ENCODE measurements at places on chromosomes 16 and 17.

- no peak for DNase-seq
Measured at GRCh38 chr17:60661489-60661888, 16.2 kb upstream of the BCAS3 start.

- DNase-seq: no peak
Measured at GRCh38 chr17:44630703-44631102, 25.6 kb upstream of the MEIOC start.

DNA sequence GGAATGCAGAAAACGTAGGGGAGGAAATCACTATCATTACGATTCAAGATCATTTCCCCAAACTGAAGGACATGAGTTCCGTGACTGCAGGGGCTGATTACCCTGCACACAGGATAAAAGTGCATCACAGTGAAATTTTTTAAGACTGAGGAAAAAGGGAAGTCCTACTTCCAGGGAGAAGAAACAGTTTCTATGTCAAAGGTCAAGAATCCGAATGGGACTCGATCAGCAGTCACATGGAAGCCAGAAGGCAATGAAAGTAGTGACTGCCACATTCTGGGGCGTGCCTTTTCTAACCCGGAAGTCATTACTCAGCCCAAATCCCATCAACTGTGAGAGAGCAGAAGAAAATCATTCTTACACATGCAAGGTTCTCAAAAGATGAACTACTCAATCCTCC lies 12.1 kb downstream of the ZZEF1 start:
- peak; percentile 9 for DNase-seq

GRCh38 chr17:65518256-65518655 lies 43.2 kb downstream of the AXIN2 start:
- DNase-seq: peak; percentile 65

DNA sequence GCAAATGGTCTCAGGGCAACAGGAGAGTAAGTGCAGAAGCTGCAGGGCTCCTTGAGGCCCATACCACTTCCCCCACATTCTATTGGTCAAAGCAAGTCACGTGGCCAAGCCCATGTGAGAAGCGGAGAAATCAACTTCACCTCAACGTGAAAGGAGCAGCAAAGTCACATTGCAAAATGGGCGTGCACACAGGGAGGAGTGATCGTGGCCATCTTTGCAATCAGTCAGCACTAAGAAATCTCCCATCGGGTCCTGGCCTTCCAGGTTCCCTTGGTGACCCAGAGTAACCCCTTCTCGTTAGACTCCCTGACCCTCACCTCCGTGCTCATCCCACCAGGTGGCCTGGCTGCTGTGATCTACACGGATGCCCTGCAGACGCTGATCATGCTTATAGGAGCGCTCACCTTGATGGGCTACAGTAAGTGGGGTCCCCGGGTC lies 38.0 kb downstream of the SLC5A11 start:
- no peak for DNase-seq

DNA sequence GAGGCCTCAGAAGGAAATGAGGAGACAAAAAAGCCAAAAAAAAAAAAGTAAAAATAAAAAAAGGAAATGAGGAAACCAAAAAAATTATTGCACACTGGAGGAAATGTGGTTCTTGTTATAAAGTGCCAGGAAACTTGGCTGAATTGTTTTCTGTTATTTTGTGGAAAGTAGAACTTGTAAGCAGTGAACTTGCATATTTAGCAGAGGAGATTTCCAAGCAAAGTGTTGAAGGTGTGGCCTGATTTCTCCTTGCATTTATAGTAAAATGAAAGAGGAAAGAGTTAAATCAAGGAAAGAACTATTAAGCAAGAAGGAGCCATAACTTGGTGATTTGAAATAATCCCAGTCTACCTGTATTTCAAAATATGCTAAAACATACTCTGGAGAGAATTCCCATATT lies 34.1 kb upstream of the CPPED1 start:
- DNase-seq: no peak

DNA sequence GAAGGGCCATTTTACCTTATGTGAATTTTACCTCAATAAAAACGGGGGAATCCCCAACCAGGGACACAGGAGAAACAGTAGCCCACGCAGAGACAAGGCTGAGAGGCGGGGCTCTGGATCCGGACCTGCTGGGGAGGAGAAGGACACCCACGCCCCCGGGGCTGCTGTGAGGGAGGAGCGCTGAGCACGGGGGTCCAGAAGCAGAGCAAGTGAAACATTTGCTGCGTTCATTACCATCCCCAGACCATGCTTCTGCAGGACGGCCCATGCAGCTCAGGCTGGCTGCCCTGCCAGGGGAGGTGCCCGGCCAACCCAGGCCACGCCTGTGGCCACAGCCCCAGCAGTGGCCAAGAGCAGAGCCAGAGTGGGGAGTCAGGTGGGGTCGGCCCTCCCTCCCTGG lies 50.0 kb downstream of the KCNJ18 start:
- no peak for DNase-seq

DNA sequence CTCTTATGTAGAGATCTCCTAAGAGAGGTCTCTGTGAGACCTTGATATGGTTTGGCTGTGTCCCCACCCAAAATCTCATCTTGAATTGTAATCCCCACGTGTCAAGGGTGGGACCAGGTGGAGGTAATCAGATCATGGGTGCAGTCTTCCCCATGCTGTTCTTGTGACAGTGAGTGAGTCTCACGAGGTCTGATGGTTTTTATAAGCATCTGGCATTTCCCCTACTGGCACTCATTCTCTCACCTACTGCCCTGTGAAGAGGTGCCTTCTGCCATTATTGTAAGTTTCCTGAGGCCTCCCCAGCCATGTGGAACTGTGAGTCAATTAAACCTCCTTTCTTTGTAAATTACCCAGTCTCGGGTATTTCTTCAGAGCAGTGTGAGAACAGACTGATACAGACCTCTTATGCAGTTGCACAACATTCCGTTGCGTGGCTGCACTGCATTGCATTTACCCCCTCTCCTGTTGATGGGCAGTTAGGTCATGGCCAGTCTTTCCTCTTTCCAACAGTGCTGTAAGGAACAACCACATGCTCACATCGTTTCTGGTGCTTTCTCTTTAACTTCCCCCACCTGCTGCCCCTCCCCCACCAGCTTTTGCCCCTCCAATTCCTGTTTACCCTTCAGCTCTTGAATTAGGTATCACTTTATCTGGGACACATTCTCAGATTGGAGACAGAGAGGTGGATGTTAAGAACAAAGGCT lies 43.6 kb upstream of the MED9 start:
- no peak for DNase-seq

- DNase-seq: no peak
Measured at GRCh38 chr17:4971826-4972225, 4.2 kb upstream of the SPAG7 start.

DNA sequence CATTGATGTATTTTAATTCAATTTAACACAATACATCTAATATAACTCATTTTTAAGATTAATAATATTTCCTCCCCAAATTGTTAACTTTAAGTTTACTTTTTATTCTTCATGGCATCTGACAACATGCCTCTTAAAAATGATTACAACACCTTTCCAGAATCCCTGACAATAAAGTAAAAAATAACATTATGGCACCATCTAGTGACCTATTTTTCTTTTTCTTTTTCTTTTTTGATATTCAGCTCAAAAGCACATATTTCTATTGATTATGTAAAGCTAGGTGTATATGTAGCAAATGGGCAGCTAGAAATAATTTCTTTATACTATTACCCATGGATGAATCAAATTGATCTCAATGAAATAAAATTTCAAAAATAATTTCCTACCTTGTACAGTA lies 834.3 kb upstream of the CDH8 start:
- DNase-seq: peak; percentile 7

DNA sequence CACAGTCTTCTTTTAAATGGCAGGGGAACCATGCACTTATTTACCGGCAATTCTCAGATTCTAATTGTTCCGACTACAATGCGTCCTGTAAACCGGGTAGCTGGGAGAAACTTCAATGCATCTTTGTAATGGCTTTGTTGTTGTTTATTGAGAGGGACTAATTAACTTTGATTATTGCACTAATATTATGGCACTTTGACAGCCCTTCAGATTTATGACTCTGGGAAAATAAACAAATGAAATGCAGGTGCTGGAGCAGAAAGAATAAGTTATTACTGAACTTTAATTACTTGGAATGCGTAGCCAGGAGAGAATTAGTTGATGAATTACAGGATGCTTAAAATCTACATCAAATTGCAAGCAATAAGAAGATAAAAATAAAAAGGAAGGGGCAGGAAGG lies 77.0 kb downstream of the WWOX start:
- DNase-seq: no peak

GRCh38 chr17:2075336-2076086 lies 20.6 kb downstream of the HIC1 start:
- no peak for DNase-seq

- DNase-seq: no peak
Measured at GRCh38 chr16:85025781-85026653, 1.6 kb upstream of the KIAA0513 start.

GRCh38 chr16:54595621-54596020 lies 309.0 kb upstream of the IRX3 start:
- DNase-seq: no peak

GRCh38 chr17:7439462-7440112 lies at the start of gene FGF11:
TSS of gene FGF11 (plus strand) at chr17:7439512. CDS start at chr17:7439621, 109 bp downstream.
- no peak for DNase-seq

GRCh38 chr17:70668276-70668937 lies 499.1 kb downstream of the KCNJ2 start:
- no peak for DNase-seq

DNA sequence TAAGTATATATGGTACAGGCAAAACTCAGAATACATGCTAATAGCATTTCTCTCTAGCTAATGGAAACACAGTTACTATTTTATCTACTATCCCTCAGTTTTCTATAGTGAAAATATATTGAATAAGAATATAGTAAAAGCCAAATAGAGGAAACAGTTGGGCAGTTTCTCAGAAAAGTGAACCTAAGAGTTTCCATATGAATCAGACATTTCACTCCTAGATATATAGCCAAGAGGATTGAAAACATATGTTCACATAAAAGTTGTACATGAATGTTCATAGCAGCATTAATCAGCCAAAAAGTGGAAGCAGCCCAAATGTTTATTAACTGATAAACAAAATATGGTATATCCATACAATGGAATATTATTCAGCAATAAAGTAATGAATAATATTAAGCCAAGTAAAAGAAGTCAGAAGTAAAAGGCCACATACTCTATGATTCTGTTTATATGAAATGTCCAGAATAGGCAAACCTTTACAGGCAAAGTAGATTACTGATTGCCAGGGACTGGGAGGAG lies 134.6 kb downstream of the CYB561 start:
- DNase-seq: no peak

- DNase-seq: peak; percentile 69
Measured at GRCh38 chr17:6913608-6914443, 82.0 kb upstream of the ALOX12 start.

DNA sequence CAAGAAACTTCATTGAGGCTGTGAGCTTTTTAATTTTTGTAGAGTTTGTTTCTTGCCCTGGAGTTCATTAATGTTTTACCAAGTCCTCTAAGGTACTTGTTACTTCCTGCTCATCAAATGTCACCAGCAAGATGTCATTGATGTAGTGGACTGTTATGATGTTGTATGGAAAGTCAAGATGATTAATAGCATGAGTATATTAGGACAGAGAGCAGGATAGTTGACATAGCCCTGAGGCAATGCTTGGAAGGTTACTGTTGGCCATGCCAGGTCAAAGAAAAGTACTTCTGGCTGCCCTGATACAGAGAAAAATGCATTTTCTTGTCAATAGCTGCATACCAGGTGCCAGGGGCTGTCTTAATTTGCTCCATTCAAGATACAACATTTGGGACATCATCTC lies 6.7 kb downstream of the KRTAP1-5 start:
- no peak for DNase-seq

DNA sequence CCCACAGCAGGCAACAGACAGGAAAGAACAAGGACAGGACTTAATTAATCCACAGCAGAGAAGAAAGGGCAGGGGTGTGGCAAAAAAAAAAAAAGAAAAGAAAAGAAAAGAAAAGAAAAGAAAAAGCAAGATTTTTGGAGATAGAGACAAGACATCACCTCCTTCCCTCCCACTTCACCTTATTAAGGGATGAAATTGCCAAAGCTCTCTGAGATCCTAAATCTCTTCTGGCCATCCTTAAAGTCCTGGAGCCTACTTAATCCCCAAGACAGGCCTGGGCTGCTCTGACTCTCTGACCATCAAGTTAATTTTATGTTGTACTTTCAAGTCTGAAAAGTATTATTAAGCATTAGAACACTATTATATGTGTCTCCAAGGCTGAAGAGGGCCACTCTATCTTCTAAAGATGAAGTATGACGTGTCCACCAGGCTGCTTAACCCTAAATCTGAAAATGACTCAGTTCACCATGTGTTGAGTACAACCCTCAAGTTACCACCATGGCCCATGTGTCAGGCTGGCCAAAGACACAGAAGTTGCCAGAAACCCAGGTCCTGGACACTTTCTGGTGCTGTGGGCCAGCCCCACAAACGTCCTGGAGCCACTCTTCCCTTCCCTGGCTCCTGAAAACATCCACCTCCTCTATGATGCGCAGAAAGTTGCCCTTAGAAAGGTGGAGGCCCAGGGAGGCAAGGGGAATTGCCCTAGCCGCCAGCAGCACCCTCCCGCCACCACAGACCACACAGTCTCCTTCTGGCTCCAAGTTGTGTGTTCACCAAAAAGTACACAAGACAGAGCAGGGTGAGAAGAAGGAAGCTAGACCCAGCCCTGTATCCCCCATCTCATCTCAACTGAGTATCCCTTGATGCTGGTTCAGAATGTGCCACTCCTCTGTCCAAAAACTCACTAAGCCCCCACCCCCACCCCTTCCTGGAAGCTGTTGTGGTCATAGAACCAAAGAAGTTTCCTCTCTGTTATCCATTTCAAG lies 2.7 kb downstream of the SOCS1 start:
- DNase-seq: no peak

- no peak for DNase-seq
Measured at GRCh38 chr16:630249-630814, 453 bp upstream of the WFIKKN1 start.

DNA sequence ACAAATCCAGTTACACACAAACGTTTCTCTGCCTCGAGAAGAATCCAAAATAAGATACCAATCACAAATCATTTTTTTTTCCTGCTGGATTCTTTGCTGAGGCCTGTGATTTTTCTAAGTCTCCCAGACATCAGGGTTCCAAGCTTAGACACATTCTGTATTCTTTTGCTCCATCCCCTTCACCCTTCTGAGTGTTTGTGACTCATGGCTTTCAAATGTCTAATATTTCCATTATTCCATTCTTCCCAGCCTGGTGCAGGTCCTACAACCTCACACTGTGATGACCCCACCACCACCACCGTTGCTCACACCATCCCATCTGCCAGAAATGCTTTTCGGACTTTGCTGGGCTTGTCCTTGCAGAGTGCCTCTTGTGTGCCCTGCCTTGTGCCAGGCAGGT lies 480.1 kb downstream of the SOX9 start:
- DNase-seq: peak; percentile 87

DNA sequence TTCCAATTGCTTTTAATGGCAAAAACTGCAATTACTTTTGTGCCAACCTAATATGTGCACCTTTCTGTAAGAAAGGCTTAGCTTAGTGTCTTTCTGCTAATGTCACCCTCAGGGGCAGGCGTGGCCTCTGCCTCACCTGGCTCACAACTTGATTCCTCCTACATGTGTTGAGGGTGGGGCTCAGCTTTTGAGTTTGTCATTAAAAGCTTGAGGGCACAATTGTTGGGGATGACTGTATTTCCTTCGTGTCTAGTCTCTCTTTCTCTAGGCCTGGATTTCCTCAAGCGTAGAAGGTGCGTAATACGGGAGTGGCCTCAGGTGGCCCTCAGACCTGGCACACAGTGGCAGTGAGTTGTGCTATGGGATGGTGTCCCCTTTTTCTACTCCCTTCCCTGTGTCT lies 94.4 kb downstream of the CLEC16A start:
- no peak for DNase-seq

GRCh38 chr17:2931876-2932275 lies 131.5 kb downstream of the OR1D5 start:
- DNase-seq: no peak

Measured in fibroblast of skin of scalp (primary cell).